ENCODE measurements at places on chromosomes 12 and 14.

DNA sequence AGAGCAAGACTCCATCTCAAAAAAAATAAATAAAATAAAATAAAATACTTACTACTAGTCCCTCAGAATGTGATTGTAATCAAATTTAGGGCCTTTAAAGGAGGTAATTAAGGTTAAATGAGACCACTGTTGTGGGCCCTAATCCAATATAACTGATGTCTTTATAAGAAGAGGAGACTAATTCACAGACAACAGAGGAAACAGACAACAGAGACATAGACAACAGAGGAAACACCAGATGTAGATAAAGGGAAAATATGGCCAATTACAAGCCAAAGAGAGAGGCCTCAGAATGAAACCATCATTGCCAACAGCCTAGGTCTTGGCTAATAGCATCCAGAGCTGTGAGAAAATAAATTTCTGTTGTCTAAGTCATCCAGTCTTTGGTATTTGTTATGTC is 669.0 kb upstream of the FOXG1 start:
- DNase-seq, result no peak

GRCh38 chr12:21774358-21775132 is at the start of gene KCNJ8:
Gene KCNJ8 (minus strand): TSS chr12:21774706. CDS start chr12:21773616, 1,090 bp downstream.
- no peak for DNase-seq

- DNase-seq, result no peak
Measured at GRCh38 chr14:104865081-104865630, at the start of gene CEP170B. Gene CEP170B (plus strand): TSS chr14:104865268. CDS start chr14:104868451, 3,183 bp downstream.

- DNase-seq, result no peak
Measured at GRCh38 chr12:113861708-113862312, 104.3 kb downstream of the RBM19 start.

- DNase-seq, result no peak
Measured at GRCh38 chr14:86481104-86481503, 951.2 kb downstream of the FLRT2 start.

GRCh38 chr12:115375186-115375991 is 691.4 kb upstream of the TBX3 start:
- DNase-seq, result no peak

- DNase-seq, result no peak
Measured at GRCh38 chr12:68245180-68246021, 8.0 kb downstream of the IL22 start.

- no peak for DNase-seq
Measured at GRCh38 chr14:29232711-29233110, 466.1 kb downstream of the FOXG1 start.

GRCh38 chr14:101055106-101055662 is 151.7 kb upstream of the RTL1 start:
- no peak for DNase-seq

DNA sequence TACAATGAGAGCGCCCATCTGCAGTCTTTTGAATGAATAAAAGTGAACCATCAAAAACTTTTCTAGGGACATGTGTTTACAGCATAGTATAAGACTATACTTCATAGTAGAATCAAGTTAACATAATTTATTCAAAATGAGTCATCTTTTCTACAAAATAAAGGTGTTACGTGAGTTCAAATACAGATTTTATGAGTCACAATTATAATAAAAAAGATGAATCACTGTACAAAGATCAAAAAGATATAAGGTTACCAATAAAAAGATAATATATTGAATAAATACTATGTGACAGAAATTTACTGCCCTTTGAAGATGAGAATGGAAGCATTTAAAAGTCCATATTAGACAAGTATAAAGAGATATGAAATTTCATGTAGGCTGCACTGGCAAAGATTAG is 2.8 kb downstream of the MBIP start:
- DNase-seq, result no peak

Data from stimulated activated CD4-positive, alpha-beta T cell treated with anti-CD3 and anti-CD28 coated beads, TNF-alpha, amount 100 ng/mL, for 1 hour (primary cell).